Foreskin fibroblast (primary cell): ENCODE measurements at places on chromosomes 4 and X.

- DNase-seq, result no peak
These were observed 2.4 kb upstream of the GPR82 start for GRCh38 chrX:41721590-41721989.

- peak; percentile 54 for DNase-seq
These were observed 195.0 kb upstream of the GATB start for GRCh38 chr4:151955721-151956380.

DNA sequence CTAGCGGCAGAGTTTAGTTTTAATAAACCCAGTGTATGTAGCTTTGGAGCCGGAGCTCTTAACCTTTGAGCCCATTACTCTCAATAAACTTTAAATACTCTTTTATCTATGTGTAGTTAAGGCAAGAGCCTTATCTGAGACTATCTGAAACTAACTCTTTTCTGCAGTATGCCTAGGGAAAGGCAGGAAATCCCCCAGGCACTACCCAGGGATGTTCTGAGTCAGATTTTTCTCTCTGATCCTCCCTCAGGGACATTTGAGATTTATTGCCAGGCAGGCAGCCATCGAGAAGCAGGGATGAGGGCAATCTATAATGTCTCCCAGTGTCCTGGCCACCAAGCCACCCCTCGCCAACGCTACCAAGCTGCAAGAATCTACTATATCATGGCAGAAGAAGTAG is 39.1 kb downstream of the HEPH start:
- DNase-seq, result no peak

GRCh38 chr4:90580326-90580725 is 453.1 kb downstream of the CCSER1 start:
- DNase-seq, result no peak

DNA sequence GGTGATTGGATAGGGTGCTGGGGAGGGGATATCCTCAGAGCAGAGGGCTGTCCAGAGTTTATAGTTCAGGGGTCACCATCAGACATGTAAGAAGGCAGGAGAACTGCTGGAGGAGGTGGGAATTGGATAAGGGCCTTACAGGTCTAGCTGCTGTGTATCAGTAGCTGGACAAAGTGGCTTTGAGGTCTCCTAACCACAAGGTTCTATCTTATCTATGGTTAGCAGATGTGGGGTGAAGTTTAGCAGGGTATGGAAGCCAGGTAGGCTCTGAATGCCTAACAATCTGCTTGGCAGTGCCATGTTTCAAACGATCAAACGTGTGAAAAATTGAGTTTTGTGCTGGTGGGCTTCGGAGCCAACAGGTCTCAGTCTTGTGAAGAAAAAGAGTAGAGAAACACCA is 32.1 kb upstream of the MAGEA8 start:
- no peak for DNase-seq

- DNase-seq, result no peak
These were observed 1085.0 kb downstream of the CCSER1 start for GRCh38 chr4:91212211-91212610.

DNA sequence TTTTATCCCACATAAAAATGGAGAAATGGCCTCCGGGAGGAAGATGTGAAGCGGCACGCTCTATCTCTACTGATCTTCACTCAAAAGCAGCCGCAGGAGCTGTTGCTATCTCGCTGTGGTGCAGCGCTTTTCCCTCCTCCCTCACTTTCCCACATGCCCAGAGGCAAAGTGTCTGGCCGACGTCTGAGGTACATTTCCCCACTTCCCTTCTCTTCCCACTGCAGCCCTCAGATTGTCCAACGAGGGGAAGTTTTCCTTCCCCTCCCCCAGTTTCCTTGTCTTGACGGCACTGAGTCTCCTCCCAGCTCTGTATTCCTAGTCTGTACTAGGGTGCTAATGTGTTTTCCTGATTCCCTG is 660 bp upstream of the COL25A1 start:
- peak; percentile 59 for DNase-seq

DNA sequence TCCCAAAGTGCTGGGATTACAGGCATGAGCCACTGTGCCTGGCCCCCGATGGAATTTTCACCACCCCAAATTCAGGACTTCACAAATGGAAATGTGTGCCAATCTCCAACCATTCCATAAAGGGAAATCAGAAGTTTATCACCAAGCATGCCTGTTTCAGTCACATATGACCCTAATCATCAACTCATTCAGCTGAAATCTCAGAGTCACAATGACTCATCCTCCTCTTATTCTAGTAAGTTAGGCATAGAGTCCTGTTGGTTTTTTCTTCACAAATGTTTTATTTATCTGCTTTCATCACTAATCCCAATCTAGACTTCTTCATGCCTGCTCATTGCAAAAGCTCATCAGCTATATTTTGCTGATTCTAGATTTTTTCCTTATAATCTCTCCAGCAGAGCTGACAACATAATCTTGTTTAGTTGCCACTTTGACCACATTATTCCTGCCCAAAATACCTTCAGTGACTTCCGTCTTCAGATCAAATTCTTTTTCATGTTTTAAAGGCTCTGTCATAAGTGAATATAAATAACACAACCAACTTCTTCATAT is 83.3 kb downstream of the SLC7A11 start:
- peak; percentile 91 for DNase-seq

- DNase-seq, result no peak
These were observed 129.3 kb downstream of the SLIT2 start for GRCh38 chr4:20381005-20381404.

DNA sequence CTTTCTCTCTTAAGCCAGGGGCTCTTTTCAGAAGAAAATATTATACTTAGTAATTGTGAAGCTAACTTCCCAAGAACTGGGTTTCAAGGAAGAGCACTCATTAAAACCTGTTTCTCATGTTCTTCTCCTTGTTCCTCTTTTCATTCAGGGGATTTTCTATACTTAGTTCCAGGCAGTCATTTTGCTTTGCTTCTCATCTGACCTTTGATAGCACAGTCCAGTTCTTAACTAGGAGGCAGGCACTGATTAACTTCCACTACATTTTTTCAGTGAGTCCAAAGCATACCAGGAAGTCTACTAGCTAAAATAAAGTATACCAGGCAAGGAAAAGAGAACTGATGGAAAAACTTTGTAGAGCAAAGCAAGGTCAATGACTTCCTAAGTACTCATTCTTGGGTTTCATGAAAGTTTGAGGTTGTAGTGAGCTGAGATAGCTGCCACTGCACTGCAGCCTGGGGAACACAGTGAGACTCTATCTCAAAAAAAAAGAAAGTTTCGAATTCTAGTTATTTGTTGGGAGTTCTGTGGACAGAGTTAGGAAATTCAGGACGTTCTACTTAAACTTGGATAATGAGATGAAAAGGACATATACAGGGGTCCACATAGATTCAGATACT is 190.1 kb upstream of the HS3ST1 start:
- DNase-seq, result no peak

GRCh38 chrX:129741880-129742758 is 3.3 kb downstream of the XPNPEP2 start:
- no peak for DNase-seq

DNA sequence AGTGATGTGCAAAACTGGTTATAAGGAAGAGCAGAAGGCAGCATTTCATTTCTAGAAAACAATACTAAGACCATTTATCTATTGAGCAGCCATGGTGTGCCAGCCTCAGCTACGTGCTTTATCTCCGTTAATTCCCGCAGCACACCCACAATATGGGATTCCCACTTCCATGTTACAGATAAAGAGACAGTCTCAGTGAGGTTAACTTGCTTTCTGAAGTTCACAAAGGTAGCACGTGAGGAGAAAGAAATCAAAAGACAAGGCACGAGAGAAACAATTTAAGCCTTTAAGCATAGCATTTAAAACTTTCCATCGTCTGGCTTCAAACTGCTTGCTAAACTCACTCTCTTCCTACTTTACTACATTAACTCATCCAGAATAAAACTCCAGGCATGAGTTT is 8.0 kb upstream of the RPL34 start:
- DNase-seq, result no peak

DNA sequence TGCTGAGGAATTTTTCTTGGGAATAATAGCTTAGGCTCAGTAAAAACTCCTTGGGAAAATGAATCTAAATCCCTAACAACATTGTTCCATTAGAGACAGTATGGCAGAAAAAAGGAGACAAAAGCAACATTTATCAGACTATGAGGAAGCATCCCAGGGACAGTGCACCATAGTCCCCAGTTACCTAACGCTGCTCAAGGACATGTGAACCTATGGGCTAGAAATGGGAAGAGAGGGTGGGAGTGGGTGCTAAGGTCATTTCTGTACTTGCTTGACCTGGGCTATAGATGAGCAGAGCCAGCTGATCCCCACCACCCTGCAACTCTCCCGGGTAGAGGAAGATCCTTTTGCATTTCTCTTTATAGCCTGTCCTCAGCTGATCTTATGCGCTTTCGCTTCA is 98.2 kb upstream of the CBR4 start:
- DNase-seq, result no peak

DNA sequence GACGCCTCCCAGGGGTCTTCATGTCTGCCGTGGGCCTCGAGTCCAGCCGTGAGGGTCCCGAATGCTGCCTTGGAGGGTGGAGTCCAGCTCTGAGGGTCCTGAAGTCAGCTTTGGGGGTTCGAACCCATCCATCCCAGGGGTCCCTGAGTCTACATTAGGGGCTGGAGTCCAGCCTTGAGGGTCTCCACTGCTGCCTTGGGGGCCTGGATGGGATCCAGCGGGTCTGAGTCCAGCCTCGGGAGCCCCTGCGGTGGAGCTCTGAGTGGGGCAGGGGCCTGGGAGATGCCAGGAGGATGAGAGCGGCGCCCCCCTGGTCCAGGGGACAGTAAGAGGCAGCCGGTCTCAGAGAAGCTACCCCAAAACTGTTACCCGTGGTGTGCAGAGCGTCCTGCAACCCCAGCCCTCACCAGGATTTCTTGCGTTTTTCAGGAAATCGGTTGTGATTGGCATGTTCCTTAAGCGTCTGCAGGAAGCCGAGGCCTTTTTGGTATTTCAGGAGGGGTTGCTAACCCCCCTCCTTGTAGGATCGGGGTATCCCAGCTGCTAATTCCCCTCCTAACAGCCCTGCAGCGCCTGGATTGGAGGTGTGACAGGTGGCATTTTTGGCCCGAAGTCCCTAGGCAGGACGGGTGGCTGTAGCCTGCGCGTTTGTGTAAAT is 1.7 kb upstream of the GTPBP6 start:
- DNase-seq, result no peak

GRCh38 chr4:146998157-146998556 is 52.5 kb upstream of the TTC29 start:
- no peak for DNase-seq

GRCh38 chr4:68984947-68985346 is 33.3 kb upstream of the UGT2A3 start:
- DNase-seq, result no peak

DNA sequence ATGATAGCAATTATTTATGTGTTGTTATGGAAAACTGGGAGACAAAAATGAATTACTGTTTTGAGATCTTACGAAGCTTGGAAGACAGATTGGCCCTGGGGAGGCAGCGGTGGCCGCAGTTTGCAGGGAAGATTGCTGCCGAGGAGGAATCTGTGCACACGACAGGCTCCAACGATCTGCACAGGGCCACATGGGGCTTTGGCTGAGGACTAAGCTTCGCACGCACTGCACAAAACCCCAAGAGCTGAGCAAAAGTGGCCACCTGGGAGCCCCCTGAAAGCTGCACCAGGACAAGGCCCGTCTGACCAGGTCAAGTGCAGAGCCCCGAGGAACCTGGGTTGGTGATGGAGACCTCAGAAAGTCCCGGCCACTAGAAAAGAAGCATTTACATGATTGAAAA is 5.2 kb upstream of the PDE6B start:
- no peak for DNase-seq

- DNase-seq, result no peak
These were observed 127.4 kb upstream of the CLNK start for GRCh38 chr4:10811991-10812390.

DNA sequence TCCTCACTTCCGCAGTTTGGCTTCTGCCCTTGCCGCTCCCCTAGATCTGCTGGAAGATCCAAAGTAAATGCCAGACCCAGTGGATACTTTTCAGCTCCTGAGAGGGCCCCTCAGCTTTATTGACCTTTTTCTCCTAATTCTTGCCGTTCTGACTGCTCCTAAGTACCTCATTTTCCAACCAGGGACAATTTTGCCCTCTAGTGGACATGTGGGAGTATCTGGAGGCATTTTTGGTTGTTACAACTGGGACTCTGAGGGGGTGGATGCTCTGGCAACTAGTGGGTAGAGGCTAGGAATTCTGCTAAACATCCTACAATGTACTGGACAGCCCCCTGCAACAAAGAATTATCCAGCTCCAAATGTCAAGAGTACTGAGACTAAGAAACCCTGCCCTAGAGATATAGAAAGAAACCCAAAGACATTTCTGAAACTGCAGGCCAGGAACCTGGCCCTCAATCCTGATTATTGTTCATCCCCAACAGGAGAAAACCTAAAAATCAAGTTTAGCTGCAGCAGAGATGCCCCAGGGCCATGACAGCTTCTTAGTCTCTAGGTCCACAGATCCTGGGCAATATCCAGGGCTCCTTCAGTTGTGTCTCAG is 3.4 kb downstream of the TEX13B start:
- DNase-seq, result peak; percentile 9

DNA sequence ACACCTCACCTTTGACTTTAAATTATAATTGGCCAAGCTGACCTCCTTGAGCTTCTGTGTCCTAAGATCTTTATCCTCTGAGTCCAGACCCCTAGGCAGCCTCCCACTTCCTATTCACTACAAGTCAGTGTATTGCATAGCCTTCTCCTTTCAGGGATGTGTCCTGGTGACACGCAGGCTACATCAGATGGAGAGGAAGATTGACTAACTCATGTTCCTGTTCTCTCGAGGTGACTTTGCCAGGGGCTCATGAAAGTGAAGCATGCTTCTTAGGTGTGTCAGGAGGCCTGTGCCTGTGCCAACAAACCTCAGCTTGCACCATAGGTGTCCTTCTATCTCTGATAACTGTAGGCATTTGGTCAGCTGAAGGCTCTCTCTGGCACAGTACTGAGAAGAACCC is 195.7 kb upstream of the HS3ST1 start:
- no peak for DNase-seq

DNA sequence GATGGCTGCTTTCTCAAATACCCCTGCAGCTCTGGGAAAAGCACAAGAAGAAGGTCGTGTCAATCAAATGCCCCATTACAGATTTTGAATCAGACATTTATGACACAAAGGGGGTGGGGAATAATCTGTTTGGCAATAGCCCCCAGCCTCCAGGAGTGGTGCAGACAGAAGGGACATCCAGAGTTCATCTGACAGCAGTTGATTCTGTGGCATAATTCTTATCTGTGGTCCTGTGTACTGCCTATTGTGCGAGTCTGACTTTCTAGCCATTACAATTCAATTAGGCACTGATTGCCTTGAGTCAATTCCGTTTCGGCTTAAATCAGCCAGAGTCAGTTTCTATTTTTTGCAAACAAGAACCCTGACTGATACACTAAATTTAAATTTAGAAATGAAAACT is 28.6 kb upstream of the DCLK2 start:
- no peak for DNase-seq

GRCh38 chr4:5383191-5383980 is 325.0 kb downstream of the EVC2 start:
- no peak for DNase-seq

- peak; percentile 74 for DNase-seq
These were observed 37.3 kb downstream of the APBB2 start for GRCh38 chr4:41177016-41177415.

DNA sequence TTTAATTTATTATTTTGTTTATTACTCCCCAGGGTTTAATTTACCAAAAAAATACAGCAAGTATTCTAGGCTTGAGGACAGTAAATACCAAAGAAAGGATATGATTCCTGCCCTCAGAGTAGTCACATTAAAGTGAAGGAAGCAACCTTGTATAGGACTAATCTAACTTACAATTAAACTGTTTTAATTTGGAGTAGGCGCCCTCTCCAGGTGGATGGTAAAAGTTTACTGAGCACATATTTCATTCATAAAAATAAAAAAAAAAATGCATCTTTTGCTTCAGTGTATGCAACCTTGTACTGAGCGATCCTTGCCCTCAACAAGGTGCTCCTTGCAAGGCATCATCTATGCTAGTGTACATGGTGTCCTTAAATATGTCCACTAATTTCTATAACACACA is 72.0 kb upstream of the MAGEB16 start:
- no peak for DNase-seq
